Stimulated activated CD8-positive, alpha-beta memory T cell treated with anti-CD3 and anti-CD28 coated beads, Interleukin-7, amount 100 ng/mL, for 48 hours (primary cell): ENCODE measurements at places on chromosomes 3 and 15.

DNA sequence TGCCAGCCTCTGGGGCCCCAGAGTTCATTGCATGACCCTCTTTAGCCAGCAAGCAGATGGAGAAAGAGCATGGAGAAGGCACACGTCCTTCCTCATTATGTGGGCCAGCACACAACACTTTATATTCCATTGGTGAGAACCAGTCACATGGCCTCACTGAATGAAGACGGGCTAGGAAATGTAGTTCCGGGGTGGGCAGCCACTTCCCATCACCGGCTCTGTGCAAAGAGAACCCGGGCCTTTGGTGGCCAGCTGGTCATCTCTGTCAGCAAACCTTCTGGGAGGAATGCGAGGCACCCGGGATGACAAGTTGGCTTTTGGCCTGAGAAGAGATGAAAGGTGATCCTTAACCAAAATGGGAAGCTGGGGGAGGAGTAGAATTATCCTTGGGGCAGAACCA is 90.2 kb upstream of the VGLL4 start:
- no peak for DNase-seq

DNA sequence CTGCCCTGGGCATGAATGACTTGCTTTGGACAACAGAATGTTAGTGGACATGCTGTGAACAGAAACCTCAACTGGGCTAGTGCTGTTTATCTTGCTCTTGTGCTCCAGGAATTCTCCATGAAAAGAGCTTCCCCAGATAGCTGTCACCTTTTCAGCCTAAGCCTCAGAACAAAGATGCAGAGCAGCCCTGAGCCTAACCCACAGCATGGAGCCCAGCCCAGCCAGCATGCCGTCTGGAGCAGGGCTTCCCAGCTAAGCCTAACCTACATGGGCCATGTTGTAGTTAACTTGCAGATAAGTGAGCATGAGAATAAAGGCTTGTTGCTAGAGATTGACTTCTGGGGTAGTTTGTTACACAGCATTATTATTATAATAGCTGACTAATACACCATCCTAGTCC is 48.9 kb downstream of the SCN5A start:
- DNase-seq, result no peak

GRCh38 chr3:128235207-128235926 is 82.1 kb downstream of the EEFSEC start:
- no peak for DNase-seq

GRCh38 chr15:47932261-47932660 is 188.5 kb upstream of the SLC24A5 start:
- no peak for DNase-seq

- no peak for DNase-seq
These were observed 156.8 kb downstream of the WNT5A start for GRCh38 chr3:55330355-55330754.

GRCh38 chr3:14146381-14147065 is 21.7 kb downstream of the TMEM43 start:
- no peak for DNase-seq

DNA sequence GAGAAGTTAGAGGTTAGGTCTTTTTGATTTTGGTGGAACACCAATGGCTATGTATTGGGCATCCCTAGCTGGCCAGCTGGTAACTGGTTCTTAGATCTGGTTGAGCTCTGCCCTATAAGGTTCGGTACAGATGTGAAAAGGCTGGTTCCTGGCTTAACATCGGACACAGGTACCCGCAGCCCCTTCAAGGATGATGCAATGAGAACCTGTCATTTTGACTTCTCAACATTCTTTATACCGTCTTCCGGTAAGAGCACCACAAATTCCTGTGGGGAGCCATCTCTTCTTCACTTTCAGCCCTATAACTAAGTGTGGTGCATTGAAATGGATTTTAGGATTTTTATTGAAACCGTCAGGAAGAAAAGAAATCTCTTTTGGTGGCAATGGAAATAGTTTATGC is 222.8 kb downstream of the ADAMTS9 start:
- no peak for DNase-seq

DNA sequence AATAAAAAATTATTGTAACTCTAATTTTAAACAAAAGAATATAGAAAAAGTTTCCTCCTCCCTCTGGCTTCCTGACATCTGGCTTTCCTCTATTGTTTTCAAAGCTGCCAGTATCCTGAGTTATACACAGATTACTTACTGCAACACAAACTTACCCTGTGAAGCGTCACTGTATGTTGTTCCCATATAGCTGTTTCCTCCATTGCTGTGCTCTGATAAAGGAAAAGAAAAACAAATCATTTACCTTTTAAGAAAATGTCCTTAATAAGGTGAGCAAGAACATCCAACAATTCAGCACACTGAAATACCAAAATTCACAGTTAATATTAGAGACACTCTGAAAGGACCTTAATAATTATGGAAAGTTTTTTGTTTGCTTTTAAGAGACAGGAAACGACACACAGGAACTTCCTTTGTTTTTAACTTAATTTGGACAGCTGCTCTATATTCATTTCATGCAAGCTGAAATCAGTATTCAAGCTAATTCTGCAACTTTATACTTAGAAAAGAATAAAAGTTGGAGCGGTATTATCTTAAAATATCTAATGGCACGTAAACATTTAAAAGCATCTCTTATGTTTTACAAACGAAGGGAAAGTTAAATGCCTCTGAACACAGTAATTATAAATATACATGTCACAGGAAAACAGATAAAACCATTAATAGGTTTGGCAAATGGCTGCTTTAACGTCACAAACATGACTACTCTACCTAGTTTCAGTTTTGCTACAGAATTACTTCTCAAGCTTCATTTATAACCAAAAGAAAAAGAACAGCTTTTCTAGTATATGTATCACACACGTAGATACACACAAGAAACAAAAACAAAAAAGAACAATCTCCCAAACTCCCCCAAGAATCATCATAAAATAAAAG is 21.5 kb downstream of the TJP1 start:
- no peak for DNase-seq

GRCh38 chr15:51801391-51801835 is 28.0 kb upstream of the TMOD3 start:
- DNase-seq, result no peak

DNA sequence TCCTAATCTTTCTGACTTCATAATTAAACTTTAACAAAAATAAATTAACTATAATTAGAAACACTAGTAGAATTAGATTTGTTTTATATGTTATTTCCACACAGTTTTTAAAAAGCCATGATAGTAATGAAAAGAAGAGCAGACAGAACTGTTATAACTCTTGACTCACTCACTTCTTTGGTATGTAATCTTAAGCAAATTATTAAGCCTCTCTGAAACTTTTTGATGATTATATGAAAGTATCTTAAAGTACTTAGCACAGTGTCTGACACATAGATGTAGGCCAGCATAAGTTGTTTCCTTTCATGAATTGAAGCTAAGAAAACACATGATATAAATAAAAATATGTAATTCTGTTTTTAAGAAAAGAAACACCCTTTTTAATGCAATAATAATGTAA is 123.6 kb upstream of the MLF1 start:
- DNase-seq, result no peak

DNA sequence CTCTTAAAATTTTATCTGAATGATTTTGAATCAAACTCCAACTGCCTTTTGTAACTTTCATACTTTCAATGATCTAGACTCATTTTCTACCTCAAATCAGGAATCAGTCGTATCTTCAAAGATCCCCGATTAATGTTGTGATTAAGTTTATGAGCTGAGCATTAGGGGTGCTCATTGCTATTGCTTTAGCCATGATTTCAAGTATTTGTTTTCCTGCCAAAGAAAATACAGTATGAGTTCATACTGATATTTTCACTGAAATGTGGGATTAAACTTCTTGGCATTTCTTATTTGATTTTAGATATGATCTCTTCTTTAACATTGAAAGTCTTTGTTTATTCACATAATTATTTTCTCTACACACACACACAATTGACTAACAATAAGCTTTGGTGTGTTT is 785.6 kb downstream of the NTRK3 start:
- DNase-seq, result no peak

DNA sequence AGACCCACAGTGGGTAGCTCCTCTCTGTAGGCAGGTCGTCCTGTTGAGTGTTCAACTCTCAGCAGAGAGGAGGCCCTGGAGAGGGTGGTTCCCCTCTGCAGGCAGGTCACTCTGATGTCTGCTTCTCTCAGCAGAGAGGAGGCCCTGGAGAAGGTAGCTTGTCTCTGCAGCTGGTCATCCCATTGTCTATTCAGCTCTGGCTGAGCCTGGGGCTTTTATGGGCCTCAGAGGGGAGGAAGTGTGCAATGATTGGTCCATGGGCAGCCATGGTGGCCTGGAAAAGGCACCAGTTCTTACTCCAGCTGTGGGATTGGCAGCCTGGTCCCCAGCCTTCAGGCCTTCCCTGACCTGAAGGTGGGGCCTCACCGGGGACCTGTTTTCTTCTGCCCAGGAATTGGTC is 52.9 kb downstream of the PPCDC start:
- no peak for DNase-seq

DNA sequence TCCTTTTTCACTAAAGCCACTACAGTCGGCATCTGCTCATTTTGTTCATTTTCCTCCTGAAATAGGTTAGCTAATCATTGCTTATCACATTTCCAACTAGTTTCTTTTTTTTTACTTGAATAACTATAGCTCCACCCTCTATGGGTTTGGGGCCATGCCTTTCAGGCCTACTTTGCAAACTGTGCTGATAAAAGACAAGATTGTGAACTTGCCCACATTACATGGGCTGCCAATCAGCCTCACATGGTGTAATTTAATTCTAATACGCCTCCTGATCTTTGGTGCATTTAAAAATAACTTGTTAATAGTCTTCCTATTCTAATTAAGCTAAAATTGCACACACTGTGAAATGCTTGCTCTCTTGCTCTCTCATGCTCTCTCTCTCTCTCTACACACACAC is 90.5 kb downstream of the TGFBR2 start:
- DNase-seq, result no peak

GRCh38 chr3:60045686-60046085 is 995.9 kb upstream of the CFAP20DC start:
- DNase-seq, result no peak

DNA sequence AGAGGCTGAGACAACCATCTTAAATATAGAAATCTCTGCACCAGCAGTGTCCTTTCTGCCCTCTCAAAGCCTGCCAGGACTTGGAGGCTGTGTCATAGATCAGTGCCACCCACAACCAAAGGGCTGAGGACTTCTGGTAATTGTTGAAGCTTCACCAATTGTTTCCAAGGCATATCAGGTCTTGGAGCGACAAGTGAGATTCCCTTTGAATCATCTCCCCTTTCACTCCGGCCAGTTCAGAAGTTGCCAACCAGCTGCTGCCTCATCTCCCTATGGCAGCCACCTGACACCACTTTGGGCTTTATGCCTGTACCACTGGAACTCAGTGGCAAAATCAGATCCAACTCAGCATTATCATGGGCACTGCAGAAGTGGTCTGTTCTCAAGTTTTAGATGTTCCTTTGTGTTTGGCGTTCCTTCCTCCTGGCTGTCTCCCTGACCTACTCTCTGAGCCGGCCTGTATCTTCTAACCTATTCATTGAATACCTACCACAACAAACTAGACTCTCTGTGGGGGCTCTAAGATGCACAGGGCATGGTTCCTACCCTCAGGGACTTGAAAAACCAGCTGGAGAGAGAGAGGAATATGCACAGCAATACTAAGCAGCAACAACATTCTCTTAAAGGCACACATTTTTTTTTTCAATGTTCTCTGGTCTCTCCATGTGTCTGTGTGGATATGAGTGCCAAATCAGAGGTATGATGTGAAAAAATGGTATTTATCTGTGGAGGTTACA is 90.8 kb upstream of the PFN2 start:
- DNase-seq, result no peak

DNA sequence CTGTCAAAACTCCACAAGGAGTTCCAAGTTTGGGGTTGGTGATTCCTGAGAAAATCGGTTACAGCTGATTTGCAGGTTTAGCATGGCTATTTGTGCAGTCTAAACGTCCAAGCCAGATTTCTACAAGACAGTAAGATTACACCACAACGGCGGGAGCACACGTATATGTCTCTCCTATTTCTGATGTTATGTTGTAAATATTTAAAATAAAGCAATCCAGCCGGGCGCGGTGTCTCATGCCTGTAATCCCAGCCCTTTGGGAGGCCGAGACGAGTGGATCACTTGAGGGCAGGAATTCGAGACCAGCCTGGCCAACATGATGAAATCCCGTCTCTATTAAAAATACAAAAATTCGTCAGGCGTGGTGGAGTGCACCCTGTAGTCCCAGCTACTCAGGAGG is 106.8 kb upstream of the IGF1R start:
- no peak for DNase-seq

GRCh38 chr3:80559701-80560100 is 791.9 kb upstream of the ROBO1 start:
- no peak for DNase-seq

- no peak for DNase-seq
These were observed 154.6 kb upstream of the ICE2 start for GRCh38 chr15:60633426-60633968.

- no peak for DNase-seq
These were observed 8.0 kb upstream of the PXK start for GRCh38 chr3:58324391-58325390.

DNA sequence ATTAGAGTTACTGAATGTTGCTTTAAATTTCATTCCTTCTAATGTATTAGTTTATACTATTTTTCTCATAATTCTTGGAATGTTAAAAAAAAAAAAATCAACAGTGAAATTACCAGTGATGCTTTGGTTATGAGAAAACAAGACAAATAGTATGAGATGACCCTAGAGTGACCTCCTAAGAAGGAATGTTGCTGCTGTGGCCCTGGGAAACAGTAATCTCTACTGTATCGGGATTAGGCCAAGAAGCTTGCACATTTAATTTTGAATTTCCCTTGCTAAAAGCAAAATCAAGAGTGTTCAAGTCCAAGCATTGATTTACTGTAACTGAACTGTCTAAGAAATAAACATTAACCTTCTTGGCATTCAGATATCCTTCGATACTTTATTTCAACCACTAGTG is 18.1 kb downstream of the TOPBP1 start:
- no peak for DNase-seq

DNA sequence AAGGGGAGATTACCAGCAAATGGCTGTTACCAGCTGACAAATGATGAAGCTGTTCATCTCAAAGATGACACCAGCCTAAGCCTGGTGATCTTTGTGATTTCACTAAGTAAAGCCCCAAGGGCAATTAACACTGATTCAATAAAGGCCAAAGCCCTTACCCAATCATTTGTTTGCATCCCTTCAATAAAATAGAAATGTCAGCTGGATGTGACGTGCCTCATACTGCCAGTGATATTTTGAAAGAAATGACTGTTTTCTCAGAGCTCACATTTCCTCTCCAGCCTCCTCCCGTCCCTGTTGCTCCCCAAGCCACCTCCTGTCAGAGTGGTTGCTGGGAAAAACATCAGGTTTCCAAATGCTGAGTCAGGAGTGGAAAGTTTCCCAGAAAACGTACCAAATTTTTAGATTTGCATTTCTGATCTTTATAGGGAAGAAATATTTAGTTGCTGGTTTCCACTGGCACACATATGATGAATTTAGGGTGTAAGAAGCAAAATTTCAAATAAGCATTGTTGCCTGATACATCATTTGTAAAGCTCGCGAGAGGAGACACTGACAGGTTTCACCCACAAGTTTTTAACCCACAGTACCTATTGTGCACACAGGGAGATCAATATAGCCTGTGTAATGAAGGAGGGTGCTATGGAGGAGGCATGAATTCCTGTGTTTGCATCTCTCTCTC is 21.0 kb downstream of the C2CD4A start:
- DNase-seq, result no peak

GRCh38 chr3:4821975-4822374 is 157.3 kb upstream of the BHLHE40 start:
- peak; percentile 65 for DNase-seq
